Cardiac muscle cell (in vitro differentiated cells and primary cell): ENCODE measurements at places on chromosomes 5 and 9. TPM values are rescaled to one million over a fixed set of nuclear protein-coding genes. Genes with fewer than 3 reads are reported as not detected.

DNA sequence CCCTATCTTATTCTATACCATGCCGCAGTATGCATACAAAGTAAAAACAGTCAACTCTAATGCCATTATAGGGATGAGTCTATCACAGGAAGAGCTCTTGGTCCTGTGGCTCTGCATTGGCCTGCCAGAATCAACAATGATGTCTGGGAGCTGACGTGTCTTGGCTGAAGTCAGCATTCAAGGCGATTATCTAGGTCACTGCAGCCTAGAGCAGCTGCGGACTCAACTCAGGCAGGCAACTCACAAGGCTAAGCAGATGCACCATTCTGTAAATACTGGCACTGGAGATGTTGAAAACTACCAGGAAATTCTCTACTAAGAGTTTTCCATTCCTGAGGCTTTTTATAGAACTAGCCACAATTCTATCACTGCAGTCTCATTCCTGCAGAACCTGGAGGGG is 13.3 kb downstream of the SPATA9 start:
- H3K27ac ChIP-seq, result peak overlapping the region; percentile 3
- H3K27me3 ChIP-seq, result no peaks in the 10 kb centered on the region
- no peaks in the 10 kb centered on the region for H3K36me3 ChIP-seq
- no peak overlapping the region for H3K4me3 ChIP-seq

The PCDHGB1 gene
- 1.8 and 3.7 TPM in 2 replicates for total RNA-seq

DNA sequence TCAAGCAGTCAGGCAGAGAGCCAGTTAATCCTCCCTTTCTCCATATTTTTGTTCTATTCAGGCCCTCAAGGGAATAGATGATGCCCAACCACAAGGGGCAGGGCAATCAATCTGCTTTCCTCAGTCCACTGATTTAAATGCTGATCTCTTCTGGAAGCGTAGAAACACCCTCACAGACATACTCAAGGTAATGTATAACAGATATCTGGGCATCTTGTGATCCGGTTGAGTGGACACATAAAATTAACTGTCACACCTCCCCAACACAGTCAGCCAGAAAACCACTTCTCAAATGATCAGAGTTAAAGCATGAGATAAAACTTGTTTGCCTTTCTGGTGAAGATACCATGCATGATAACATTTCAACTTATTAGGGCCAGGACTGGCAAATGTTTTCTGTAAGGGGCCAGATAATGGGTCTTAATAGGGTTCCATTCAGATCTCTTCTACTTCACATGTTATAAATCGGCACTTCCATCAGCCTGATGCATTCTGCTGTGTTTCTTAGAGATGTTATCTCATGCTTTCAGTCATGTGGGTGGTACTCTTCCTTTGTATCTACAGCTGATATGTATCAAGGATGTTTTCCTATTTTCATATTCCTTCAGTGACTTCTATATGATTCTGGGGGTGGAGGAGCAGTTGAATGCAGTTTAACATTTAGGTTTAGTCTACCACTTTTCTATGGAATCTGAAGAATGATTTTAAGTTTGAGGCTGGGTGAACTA is 58.9 kb upstream of the CNTLN start:
- DNase-seq, result peak; percentile 4
- H3K4me1 ChIP-seq, result no peaks in the 10 kb centered on the region
- H3K4me3 ChIP-seq, result no peak overlapping the region
- H3K27me3 ChIP-seq, result no peaks in the 10 kb centered on the region

The CDKN2AIPNL gene
- 32.0 and 36.9 TPM in 2 replicates for total RNA-seq

- no peak for DNase-seq
- no peak overlapping the region for H3K4me3 ChIP-seq
- no peaks in the 10 kb centered on the region for H3K36me3 ChIP-seq
- H3K27me3 ChIP-seq, result no peaks in the 10 kb centered on the region
- H3K4me1 ChIP-seq, result no peaks in the 10 kb centered on the region
- H3K27ac ChIP-seq, result no peak overlapping the region
Measured at GRCh38 chr5:66382152-66382551, 214.0 kb upstream of the MAST4 start.

GRCh38 chr5:139232147-139232724 is 34.1 kb upstream of the SIL1 start:
- H3K27me3 ChIP-seq, result no peaks in the 10 kb centered on the region
- H3K4me3 ChIP-seq, result no peak overlapping the region
- H3K4me1 ChIP-seq, result no peaks in the 10 kb centered on the region
- H3K36me3 ChIP-seq, result no peaks in the 10 kb centered on the region
- DNase-seq, result no peak
- no peak overlapping the region for H3K27ac ChIP-seq
